AML-193 (cell line): ENCODE measurements at places on chromosomes 4 and X.

DNA sequence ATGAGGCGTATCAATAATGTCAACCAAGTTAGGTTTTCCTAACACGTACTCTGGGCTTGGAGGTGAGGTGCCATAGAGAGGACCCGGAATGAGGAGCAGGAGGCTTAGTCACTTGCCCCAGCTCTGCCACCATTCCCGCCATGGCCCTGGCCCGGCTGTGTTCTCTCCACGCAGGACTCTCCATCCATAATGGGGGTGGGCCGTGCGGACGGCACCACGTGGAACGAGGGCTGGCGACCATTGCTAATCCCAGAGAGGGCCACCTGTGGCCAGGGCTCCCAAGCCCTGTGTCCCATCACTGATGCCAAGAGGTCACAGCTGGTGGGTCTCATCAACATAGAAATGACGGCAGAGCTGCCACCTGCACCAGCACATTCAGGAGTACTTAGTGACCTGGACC is 76.4 kb downstream of the JAKMIP1 start:
- DNase-seq: no peak

GRCh38 chr4:37243722-37244582 is 591 bp upstream of the NWD2 start:
- DNase-seq: no peak

- DNase-seq: no peak
These were observed 108.3 kb downstream of the AFAP1 start for GRCh38 chr4:7831330-7831729.

GRCh38 chrX:152138388-152138784 is at the start of gene MAGEA10:
TSS of gene MAGEA10 (minus strand) at chrX:152138577. CDS start at chrX:152135620, 2,957 bp downstream.
- DNase-seq: no peak

DNA sequence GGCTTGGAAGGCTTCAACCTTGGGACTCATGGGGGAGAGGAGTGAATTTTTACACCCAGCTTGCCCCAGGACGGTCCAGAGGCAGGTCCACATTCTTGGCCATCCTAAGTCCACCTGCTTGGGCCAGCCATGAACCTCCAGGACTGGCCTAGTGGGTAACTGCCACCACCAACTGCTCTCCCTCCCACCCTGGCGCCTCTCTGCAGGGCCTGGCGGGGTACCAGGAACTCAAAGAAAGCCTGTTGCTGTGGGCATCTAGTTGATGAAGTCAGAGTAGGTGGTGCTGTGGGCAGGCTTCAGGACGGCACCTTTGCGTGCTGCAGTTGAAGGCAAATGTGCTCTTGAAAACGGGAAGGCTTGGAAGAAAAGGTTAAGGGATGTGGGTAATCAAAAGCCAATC is 12.0 kb downstream of the BCOR start:
- DNase-seq: no peak

DNA sequence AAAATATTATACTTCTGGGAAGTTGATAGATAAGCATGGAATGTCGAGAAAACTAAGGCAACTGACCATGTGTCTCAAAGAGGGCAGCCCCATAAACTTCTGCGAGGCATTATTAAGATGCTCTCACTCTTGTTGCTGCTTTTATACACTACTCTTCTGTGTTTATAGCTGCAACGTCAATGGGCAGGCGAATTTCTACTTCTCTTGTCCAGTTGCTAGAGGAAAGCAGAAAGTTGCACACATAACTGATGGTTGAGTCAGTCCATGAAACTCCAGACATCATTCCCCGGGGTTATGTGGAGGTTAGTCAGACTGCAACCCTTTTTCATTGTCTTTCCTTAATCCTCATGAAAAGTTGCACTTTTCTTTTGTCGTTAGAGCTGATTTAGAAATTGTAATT is 39.8 kb downstream of the VCX3B start:
- DNase-seq: no peak

DNA sequence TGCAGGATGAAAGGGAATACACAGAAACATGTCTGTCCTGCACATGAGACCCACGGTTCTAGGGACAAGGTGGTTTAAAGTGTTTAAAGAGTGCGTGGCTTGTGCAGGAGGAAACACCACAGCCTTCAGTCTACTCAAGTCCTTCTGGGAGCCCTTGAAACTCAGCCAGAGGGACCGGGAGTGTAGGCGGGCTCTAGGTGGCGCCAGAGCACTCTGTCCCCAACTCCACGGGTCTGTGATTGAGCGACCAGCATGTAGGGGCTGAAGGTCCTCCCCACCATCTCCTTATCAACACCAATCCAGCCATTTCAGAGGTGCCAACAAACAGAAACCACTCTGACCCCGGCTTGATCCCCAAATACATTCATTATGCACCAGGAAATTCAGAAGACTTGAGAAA is 82.0 kb upstream of the CLDN34 start:
- peak; percentile 26 for DNase-seq

GRCh38 chr4:158211222-158211621 is 936 bp downstream of the TMEM144 start:
- peak; percentile 7 for DNase-seq

GRCh38 chr4:139501527-139501926 is 47.6 kb downstream of the RAB33B start:
- no peak for DNase-seq

DNA sequence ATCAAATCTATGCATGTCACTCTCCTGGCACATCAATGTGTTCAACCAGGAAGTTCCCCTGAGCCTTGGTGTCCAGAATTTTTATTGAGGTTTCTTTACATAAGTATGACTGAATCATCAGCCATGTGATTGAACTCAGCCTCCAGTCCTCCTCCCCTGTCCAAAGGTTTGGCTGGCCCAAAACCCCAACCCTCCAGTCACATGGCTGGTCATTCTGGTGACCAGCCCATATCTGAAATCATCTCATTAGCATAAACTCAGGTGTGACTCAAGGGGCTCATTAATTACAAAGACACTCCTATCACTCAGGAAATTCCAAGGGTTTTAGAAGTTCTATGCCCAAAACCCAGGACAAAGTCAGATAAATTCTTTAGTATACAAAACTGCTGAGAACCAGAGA is 20.6 kb upstream of the SUPT20HL2 start:
- no peak for DNase-seq
